ENCODE measurements at places on chromosomes 4 and X.

DNA sequence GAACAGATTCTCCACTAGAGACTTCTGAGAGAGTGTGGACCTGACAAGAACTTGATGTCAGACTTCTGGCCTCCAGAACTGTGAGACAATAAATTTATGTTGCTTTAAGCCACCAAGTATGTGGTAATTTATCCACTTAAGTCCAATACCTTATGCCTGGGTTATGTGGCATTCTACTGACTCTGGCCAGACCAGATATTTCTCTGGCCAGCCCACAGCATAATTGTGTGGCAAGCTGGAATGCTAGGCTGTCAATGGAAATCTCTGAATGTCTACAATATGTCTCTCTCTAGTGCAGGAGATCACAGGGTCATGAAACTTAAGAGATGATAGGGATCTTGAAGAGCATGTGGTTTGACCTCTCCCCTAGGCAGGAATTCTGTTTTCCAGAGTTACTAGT, 251.0 kb downstream of the ZNF674 start:
- DNase-seq: no peak

DNA sequence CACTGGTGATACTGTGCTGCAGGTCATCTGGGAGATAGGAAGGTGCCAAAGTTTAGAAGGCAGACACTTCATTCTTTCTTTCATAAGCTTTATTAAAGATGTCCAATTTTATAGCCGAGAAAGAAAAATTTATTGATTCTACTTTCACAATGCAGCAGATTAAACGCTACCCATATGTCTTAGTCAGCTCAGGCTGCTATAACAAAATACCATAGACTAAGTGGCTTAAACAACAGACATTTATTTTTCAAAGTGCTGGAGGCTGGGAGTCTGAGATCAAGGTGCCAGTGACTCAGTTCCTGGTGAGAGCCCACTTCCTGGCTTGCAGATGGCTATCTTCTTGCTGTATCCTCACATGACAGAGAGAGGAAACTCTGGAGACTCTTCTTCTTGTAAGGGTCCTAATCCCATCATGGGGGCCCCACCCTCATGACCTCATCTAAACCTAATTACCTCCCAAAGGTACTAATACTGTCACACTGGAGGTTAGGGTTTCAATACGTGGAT, 33.4 kb upstream of the KLHL34 start:
- DNase-seq: no peak

GRCh38 chr4:143558286-143558685, 44.8 kb downstream of the SMARCA5 start:
- DNase-seq: no peak

DNA sequence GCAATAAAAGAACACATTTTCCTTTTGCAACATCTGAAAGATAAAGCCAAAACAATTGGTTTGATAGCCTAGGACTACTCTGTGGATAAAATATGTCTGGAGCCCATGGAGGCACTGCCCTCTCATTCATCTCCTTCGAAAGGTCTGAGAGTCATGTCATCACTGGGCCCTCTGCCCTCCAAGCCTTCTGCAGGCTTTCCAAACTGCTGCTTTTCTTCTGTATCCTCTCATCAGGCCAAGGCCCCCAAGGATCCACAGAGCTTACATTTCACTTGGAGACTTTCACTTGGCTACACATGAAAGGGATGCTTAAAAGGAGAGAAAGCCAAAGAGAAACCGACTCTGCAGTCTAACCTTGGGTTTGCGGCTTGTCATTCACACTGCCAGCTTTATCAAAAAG, 109.9 kb downstream of the SH3RF1 start:
- DNase-seq: no peak

GRCh38 chr4:53595204-53595603, 3.9 kb upstream of the LNX1 start:
- no peak for DNase-seq

- no peak for DNase-seq
Observed at GRCh38 chr4:159269956-159270355, 167.1 kb downstream of the RAPGEF2 start.

GRCh38 chr4:165355900-165356300, 22.9 kb upstream of the CPE start:
- DNase-seq: no peak

GRCh38 chr4:27326991-27327390, 466.4 kb downstream of the STIM2 start:
- DNase-seq: no peak

GRCh38 chrX:123731258-123731986, 1.4 kb downstream of the THOC2 start:
- DNase-seq: no peak

DNA sequence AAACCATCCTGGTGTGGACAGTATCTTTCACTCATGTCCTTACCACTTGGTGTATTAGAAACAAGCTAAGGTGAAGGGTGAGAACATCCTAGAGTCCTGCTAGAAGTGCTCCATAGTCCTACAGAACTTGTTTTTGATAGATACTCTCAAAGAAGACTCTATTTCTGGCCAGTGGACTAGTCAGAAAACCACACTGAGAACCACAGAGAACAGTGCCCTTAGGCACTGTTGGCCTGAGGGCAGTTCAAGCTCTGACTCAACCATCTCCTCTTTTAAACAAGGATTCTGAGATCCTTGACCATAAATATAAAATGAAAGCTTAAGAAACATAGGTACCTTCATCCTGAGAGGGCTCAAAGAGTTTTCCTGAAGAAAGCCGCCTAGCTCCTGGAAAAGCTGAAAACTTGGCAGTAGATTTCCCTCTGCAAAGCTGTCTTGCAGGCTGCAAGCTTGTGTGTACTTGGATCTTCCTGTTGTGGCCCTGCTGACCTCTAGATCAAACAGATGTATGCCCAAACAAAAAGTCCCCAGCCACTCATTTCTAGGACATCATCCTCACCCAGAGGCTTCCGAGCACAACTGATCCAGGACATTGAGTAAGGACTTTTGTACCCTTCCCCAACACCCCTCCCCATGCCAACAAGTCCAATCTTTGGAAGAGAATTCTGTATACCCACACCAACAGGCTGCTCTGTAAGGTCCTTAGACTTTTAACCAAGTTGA, 111.6 kb upstream of the CXCL13 start:
- DNase-seq: no peak

DNA sequence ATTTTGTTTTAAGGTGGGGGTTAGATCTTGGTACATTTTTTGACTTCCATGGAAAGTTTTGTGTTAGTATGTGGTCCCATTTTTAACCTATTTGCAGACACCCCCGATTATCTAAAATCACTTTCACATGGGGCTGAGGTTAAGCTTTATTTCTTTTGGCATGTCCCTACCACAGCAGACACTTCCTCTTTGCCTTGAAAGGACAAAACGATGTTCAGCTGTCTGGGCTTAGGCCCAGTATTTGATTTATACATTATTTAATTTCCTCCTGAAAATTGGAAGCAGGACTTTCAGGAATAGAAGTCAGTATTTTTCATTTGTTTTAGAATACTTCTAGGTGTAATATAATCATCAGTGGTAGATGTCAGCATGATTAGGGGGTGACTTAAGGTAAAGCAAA, 112.4 kb upstream of the SPRY1 start:
- no peak for DNase-seq

DNA sequence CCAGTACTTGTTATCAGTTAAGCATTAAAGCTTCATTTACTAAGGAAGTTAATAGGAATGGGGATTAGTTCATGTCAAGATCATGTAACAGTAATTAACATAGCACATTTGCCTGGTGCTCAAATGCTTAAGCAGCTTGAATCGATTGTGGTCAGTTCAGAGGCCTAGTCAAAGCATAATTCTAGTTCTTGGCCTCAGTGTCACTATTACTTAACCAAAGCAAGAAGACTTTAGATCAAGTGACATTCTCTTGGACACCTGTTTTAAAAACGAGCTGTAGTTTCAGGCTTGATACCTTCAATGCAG, 115.2 kb upstream of the BMPR1B start:
- no peak for DNase-seq

DNA sequence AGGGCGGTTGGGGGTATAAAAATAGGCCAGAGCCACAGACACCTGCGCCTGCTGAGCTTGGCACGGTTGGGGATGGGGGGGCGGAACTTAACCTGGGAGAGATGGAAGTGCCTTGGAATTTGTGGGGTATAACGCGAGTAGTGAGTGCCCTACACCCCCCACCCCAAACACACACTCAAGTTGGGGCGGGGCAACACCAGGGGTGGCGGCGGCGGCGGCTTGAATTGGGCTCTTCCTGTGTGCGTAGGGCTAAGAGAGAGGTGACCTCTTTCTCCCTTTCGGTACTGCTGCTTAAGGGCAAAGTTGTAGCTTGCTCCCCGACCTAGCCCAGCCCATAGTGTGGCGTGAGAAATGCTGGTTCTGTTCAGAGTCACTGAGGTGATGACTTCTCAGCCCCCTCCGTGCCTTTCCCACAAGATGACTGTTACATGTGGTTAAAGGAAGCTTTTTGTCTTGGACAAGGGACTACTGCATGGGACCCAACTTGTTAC, 839 bp downstream of the STK26 start:
- DNase-seq: peak; percentile 12

GRCh38 chr4:20554134-20554533, 146.1 kb upstream of the PACRGL start:
- DNase-seq: no peak

GRCh38 chrX:9681422-9681821, 84.2 kb downstream of the GPR143 start:
- no peak for DNase-seq

DNA sequence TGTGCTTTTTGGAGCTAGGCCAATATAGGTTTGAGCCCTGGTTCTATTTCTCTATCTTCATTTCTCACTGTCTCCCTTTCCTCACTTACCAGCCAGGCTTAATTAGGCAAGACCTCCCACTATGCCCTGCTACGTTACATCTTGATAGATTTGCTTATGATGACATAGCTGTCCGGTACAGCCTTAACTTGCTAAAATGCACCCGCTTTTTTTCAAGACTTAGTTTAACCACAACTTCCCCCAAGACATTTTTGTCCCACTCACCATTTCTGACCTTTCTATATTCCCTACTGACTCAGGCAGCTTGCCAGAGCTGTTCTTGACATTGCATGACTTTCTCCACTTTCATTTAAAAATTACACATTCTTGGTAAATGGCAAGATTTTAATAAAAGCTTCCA, 152.6 kb downstream of the MID1 start:
- DNase-seq: no peak

GRCh38 chr4:119543187-119543586, 85.4 kb downstream of the PDE5A start:
- DNase-seq: no peak

- DNase-seq: no peak
Observed at GRCh38 chrX:41923978-41924683, 777 bp upstream of the CASK start.

- DNase-seq: no peak
Observed at GRCh38 chrX:130504019-130504418, 102.2 kb downstream of the RBMX2 start.

GRCh38 chr4:8176547-8177399, 18.2 kb upstream of the ABLIM2 start:
- peak; percentile 72 for DNase-seq

All from GM12891 (cell line).